ENCODE measurements at places on chromosomes 16 and 17. TPM values are rescaled to one million over a fixed set of nuclear protein-coding genes. Genes with fewer than 3 reads are reported as not detected.

Gene SEPHS2
- total RNA-seq: 35.5 TPM

GRCh38 chr16:72021043-72021442 is 12.5 kb downstream of the DHODH start:
- DNase-seq: peak; percentile 71

Gene NLE1
- 9.8 TPM for total RNA-seq

Gene TPSG1
- total RNA-seq: not detected

DNA sequence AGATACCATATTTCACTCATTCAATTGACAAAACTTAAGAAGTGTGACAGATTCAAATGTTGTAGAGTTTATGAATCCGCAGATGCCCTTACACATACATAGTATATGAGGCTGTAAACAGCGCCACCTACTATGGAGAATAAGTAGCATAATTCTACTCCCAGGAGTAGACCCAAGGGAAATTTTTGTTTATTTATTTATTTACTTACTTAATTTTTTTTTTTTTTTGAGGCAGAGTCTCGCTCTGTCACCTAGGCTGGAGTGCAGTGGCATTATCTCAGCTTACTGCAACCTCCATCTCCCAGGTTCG is 35.5 kb downstream of the GAN start:
- DNase-seq: no peak

Gene PRRT2
- total RNA-seq: 1.6 TPM

Gene RHBDF1
- 23.0 TPM for total RNA-seq

DNA sequence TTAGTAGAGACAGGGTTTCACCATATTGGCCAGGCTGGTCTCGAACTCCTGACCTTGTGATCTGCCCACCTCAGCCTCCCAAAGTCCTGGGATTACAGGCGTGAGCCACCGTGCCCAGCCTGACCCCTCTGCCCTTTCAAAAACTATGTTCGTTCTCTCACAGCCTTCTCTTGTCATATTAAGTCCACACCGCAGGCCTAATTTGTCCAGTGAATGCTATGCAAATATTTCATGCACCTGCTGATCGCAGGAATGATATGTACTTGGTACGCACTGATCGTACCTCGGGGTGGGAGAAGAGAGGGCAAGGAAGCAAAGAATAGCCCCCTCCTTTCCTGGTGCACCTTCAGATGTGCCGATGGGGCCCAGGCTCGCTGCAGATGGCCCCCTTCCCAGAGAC is 3.0 kb upstream of the BIRC5 start:
- no peak for DNase-seq

Gene GLP2R
- 0.07 TPM for total RNA-seq

- no peak for DNase-seq
Measured at GRCh38 chr17:75825149-75825552, 19.1 kb downstream of the UNC13D start.

DNA sequence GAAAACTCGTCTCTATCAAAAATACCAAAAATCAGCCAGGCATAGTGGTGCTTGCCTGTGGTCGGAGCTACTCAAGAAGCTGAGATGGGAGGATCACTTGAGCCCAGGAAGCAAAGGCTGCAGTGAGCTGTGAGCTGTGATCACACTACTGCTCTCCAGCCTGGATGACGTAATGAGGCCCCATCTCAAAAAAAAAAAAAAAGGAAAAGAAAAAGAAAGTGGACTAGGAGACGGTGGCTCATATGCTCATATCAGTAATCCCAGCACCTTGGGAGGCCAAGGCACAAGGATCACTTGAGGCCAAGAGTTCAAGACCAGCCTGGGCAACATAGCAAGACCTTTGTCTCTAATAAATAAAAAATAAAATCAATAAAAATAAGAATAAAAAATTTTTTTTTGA is 8.8 kb upstream of the SUMO2 start:
- DNase-seq: no peak

Gene GFAP
- total RNA-seq: not detected

Gene CES5A
- total RNA-seq: not detected

DNA sequence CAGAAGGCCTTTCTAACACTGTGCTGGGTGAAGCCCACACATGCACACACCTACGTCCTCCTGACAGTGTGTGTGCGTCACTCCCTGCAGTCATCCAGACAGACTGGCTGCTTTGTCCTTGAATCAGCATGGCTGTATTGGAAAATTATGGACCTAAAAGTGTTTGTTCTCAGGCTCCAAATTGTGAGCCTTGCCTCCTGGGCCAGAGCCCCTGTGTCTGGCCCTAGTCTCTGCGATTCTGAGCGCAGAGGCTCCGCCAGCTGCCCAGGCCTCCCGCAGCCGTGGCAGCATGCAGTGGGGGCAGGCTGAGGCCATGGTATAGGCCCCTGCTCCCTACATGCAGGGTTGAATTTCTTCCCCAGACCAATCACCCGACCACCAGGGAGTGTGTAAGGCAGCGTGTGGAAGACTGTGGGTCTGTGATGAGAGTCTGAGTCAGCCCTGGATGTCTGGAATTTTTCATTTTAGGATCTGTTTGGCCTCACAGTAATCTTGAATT is 166.9 kb downstream of the LGALS9B start:
- DNase-seq: no peak

DNA sequence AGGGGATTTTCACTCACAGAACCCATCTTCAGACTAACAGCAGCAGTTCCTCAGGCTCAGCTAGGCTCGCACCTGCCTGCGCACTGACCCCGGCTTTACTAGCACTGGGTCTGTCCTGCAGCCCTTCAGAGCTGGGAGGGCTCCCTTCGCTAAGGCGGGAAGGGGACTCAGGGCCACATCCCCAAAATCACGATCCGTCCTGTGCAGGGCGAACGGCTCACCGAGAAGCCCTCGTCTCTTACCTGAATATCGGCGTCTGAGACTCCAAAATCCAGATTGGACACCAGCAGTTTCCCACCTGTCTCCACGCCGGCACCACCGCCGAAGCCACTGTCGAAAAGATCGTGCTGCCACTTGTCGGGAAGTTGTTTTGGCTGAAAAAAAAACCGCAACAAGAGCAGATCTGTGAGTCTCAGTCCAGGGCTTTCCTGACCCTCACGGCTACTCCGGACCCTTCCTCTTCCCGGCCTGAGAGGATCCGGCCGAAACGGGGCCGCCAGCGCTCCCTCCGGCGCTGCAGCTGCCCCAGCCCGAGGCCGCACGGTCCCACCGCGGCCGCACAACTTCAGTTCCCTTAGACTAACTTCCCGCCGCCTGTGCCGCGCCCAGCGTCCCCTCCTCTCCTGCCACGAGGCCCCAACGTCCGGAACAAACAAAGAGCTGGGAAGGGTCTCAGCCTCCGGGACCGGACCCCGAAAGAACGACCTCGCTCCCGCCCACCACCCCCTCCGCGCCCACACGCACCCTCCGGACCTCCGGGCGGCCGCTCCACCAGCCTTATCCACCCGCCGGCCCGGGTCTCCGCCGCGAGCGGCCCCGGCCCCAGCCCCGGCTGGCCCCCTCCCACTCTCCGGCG is 711 bp downstream of the ALYREF start:
- DNase-seq: peak; percentile 82

- no peak for DNase-seq
Measured at GRCh38 chr17:44120851-44121605, 2.4 kb downstream of the HDAC5 start.

Gene SLC9A5
- 26.8 TPM for total RNA-seq

Gene CLEC10A
- total RNA-seq: 0.85 TPM

- peak; percentile 80 for DNase-seq
Measured at GRCh38 chr17:57284984-57285646, 28.8 kb downstream of the MSI2 start.

DNA sequence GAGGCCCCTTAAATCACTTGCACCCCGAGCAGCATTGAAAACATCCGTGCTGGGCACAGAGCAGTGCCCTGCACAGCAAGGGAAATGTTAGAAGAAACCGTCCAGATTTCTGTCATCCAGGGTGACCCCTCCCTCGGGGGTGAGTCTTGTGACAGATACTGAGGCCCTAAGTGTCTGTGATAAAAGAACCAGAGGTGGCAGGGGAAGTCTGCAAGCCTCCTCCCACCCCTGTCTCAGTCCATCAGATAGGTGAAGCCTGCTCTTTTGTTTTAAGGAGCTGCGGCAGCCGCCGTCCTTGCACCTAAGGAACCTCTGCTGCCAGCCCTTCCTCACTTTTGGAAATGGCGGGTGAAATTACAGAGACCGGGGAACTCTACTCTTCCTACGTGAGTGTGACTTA is 845 bp upstream of the NAT9 start:
- no peak for DNase-seq

- no peak for DNase-seq
Measured at GRCh38 chr16:73031155-73031866, 16.6 kb downstream of the ZFHX3 start.

DNA sequence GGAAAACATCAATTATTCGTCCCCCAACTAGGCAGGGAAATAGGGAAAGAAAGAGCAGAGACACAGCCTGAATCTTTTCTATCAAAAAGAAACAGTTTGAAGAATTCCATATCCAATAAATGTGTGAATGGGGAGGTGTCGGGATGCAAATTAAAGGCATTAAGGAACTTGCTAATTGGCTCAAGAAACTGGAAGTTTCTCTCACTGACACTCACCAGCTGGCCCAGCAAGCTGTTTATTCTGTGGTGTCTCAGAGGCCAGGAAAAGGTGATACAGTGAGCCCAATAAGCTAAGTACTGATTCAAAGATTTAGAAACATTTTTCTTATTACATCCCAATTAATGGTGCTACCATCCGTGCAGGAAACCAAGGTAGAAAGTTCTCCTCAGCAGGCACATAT is 104.4 kb upstream of the CLEC3A start:
- no peak for DNase-seq

DNA sequence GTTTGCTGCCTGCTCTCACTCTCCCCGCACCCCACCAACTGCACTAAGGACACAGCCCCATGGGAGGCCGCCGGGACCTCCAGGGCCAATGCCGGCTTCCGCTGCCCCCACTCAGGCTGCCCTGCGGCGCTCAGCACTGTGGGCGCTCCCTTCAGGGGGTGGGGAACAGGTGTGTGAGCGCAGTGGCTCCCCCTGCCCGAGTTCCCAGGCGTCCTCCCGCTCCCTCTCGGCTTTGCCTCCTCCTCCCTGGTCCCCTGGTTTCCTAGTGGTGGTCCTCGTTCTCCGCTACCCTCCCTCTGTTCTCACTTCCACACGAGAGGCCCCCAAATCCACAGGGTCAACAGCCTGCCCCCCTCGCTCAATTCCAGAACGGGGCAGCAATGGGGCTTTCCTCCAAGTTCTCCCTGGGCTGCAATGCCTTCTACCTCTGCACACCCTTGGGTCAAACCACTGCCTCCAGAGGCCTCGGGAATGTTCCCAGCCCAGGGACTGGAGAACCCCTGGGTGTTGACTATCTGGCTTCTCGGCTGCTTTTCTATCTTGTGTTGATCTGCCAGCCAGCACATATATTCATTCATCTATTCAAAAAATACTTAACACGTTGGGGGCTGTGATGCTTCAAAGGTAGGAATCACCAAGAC is 9.9 kb downstream of the FOXJ1 start:
- DNase-seq: no peak

GRCh38 chr17:2070241-2071023 is 15.5 kb downstream of the HIC1 start:
- DNase-seq: no peak

DNA sequence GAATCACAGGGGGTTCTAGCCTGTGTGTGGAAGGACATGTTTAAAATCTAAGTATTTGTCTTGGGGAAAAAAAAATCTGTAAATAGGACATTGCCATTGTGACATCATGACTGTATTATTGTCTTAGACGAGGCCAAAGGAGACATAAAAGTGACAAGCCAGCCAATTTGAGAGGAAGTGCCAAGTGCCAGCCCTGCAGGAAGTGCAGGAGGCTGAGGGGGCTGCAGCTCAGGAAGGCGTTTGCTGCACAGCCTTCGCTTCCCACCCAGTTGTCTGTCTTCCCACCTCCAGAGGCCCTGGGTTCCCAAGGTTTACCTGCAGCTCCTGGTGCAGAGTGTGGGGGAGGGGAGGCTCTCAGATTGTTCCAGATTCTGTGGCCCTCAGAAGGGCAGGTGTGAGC is 1.3 kb downstream of the ADCY7 start:
- peak; percentile 80 for DNase-seq

DNA sequence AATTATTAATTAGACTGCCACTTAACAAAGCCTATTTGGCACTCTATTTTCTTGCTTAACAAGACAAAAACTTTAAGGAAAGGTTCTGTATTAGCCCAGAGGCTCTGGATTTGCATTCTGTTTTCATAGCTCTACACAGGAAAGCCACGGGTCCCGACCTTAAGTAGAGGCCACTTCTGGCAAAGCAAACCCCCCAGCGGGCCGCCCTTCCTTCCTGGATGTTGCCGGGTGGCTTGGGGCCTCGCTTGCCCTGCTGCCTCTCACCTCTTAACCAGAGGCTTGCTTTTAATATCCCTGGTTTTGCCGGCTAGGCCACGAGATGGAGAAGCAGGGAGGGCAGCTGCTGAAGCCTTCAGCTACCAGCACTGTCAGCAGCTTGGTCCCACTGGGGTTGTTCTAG is 4.4 kb downstream of the RTN4RL1 start:
- DNase-seq: peak; percentile 80

DNA sequence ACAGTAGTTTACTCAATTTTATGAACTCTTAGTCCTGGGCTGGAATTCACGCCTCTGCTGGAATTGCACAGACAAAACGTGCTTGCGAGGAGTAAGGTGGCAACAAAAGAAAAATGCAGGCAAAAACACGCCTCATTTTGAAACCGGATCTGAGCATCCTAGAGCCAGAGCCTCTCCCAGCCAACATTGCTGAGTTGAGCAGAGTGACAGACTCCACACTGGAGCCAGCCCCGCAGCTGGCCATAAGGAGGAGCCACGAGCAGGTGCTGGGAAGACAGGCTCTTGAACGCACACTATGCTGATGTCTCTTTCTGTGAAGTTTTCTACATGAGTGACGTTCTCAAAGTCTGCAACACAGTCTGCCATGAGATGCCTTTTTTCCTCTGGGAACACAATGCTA is 14.6 kb upstream of the HSBP1 start:
- no peak for DNase-seq

Gene DLX4
- 0.57 TPM for total RNA-seq

Gene PLXDC1
- 3.1 TPM for total RNA-seq

DNA sequence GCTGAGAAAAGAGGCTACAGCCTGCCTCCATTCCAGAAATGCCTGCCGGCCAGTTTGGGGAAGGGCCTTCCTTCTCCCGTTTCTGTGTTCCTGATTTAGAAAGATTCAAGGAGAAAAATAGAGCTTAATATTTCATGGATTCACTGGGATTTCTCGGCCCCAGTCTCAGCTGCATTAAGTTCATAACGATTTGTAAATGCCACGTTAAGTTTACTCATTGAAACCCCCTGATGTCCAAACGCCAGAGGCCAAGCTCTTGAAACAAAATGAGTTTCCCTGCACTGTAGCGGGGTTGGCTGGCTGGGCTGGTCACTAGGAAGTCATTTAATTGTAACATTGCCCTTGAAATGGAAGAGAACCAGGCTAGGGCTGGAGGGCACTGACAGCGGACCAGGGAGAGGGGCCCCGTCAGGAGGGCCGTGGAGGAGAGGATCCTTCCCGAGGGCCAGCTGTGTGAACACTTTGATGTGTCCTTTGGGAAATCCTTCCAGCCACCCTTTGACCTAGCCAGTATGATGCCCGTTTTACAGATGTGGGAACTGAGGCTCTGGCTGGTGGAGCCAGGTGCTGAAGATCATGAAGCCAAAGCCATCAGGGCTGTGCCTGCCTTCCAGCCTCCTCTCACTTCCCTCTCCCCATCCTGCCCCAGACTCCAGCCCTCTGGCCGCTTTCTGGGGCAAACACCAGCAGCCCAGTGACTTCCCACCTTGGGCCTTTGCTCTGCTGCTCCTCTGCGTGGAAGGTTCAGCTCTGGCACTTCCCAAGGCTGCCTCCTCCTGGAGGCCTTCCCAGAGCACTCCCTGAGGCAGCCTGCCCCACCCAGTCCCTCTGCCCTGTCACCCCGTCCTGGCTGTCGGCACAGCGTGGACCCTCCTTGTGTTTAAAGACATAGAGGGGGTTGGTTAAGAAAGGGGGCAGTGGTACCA is 220.6 kb downstream of the KATNIP start:
- DNase-seq: peak; percentile 46

All from spleen (tissue), 13 donors.